Activated CD8-positive, alpha-beta T cell treated with anti-CD3 and anti-CD28 coated beads, Interleukin-2, amount 10 ng/mL, durations not matched to agents 7 days and 5 days (primary cell): ENCODE measurements at places on chromosomes 16 and 17. TPM values are rescaled to one million over a fixed set of nuclear protein-coding genes. Genes with fewer than 3 reads are reported as not detected.

The GALR2 gene
- total RNA-seq: not detected

The ACE gene
- not detected for total RNA-seq

The PIPOX gene
- 0.53 TPM for total RNA-seq

- no peak overlapping the region for H3K27ac ChIP-seq
- no peak for DNase-seq
- no peak overlapping the region for H3K4me3 ChIP-seq
- no peaks in the 10 kb centered on the region for H3K27me3 ChIP-seq
- H3K36me3 ChIP-seq: peaks cover 9% of the 10 kb centered on the region
Measured at GRCh38 chr17:30366536-30366935, 12.2 kb upstream of the CPD start.

- DNase-seq: no peak
- peaks cover 50% of the 10 kb centered on the region for H3K4me1 ChIP-seq
- no peak overlapping the region for H3K4me3 ChIP-seq
- H3K36me3 ChIP-seq: peaks cover 7% of the 10 kb centered on the region
- no peaks in the 10 kb centered on the region for H3K27me3 ChIP-seq
Measured at GRCh38 chr17:49363251-49363650, 1.2 kb upstream of the ZNF652 start.
